ENCODE measurements at places on chromosomes 7 and 10.
A peak's percentile ranks its signal among the peaks of the same experiment; 100 is the strongest.

- DNase-seq = peak; percentile 77
Measured at GRCh38 chr7:4791738-4792536, 16.5 kb downstream of the AP5Z1 start.

DNA sequence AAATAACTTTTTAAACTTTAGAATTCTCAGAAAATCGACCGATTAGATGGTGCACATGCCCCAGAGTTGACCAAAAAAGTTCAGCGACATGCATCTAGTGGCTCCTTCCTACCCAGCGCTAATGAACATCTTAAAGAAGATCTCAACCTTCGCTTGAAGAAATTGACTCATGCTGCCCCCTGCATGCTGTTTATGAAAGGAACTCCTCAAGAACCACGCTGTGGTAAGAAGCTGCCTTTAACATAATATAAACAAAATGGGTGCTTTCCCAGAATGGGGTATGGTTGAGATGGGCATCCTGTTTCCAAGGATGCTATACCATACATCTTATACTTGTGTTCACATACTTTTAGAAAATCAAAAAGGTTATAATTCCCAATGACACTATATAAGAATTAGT is 24.6 kb downstream of the GLRX3 start:
- no peak for DNase-seq

- DNase-seq = no peak
Measured at GRCh38 chr10:8056871-8057331, 2.4 kb downstream of the GATA3 start.

- DNase-seq = peak; percentile 40
Measured at GRCh38 chr10:24360282-24361127, 151.6 kb downstream of the KIAA1217 start.

DNA sequence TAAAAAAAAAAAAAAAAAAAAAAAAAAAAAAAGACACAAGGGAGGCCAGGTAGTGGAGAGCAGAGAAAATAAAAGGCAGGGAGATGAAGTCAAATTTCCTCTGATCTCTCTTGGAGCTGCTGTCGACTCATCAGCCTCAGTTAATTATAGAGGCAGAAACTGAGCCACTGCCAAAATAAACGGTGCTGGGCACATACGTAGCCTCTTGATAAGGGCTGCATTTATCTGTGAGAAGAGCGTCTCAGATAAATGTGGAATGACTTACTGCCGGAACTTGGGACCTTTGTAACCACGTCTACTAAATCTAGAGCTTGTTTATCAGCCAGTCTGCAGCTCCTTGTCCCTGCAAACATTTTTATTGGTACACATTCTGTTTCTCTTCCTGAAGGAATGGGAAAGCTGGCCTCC is 162.3 kb downstream of the BAMBI start:
- no peak for DNase-seq

GRCh38 chr7:5773661-5774086 is 7.8 kb downstream of the RNF216 start:
- DNase-seq = no peak

DNA sequence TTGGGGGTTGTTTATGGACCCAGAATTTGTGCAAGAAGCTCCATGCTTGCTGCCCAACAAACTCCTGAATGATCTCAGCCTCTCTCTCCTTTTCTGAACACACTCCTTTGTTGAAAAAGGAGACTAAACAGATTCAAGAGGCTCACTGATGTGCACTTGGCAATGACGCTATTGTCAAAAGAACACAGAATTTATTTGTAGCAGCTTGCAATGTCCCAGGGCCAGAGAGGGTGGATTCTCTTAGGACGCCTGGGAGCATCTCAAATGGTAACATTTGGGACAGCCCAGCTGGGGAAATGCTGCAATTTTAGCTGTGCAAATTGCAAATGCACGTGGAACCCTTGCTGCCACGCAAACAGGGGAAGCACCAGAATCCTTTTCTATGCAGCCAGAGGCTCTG is 79.9 kb downstream of the GPR26 start:
- peak; percentile 12 for DNase-seq

GRCh38 chr7:36819639-36820038 is 95.3 kb upstream of the AOAH start:
- no peak for DNase-seq

GRCh38 chr10:102656791-102657371 is 12.6 kb downstream of the TRIM8 start:
- no peak for DNase-seq

Measured in globus pallidus (tissue), 1 donor.